ENCODE measurements at places on chromosomes 5 and 9.

DNA sequence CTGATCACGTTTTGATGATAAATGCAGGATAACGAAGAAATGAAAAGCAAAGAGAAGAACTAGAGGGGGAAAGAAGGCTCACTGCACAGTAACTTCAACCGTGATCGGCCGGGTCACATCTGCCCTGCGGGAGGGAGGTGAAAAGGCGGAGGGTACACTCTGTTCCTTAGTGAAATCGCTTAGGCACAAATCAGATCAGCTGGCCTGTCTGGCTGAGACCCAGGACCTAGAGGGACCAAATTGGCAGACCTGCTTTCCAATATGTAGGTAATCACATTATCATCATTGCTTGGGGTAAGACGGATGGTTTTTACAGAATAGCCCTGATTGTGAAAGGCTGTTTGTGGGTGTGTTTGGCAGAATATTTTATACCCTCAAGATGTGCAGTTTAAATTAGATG lies 82.2 kb downstream of the SLC28A3 start:
- DNase-seq, result no peak

- no peak for DNase-seq
These were observed 266.0 kb upstream of the PTGER4 start for GRCh38 chr5:40413743-40414142.

- DNase-seq, result no peak
These were observed 126.1 kb downstream of the GPBP1 start for GRCh38 chr5:57299986-57300385.

DNA sequence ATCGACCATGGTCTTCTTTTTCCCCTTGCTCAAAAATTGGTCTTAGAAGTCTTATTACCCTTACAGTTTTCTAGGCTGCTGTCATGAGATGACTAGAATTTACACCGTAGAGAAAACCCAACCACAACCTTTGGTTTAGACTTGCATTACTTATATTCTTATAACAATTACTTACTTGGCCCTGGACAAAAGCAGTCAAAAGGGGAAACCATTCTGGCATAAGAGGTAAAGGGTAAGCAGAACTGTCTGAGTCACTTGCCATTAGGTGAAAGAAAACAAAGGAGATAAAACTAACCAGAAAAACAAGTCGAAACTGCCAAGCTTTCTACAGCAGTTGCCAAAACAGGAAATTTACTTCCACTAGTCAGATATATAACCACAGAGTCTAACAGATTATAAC lies 17.9 kb downstream of the TMEM245 start:
- no peak for DNase-seq

DNA sequence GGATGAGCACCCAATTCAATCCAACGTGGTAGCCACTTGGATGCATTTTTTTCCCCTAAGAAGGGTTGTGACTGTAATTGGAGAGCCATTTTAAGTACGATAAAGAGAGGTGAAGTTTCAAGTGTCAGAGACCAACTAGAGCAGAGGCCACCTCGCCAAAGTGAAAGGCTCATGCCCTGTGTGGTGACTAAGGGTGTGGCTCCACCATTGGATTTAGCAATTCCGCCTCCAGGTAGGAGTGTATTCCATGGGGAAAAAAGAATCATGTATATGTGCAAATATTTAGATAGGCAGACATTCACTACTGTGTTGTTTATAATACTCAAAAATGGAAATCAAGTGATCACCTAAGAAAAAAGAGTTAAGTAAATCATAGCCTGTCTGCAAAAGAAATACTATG lies 53.1 kb upstream of the S1PR3 start:
- no peak for DNase-seq

DNA sequence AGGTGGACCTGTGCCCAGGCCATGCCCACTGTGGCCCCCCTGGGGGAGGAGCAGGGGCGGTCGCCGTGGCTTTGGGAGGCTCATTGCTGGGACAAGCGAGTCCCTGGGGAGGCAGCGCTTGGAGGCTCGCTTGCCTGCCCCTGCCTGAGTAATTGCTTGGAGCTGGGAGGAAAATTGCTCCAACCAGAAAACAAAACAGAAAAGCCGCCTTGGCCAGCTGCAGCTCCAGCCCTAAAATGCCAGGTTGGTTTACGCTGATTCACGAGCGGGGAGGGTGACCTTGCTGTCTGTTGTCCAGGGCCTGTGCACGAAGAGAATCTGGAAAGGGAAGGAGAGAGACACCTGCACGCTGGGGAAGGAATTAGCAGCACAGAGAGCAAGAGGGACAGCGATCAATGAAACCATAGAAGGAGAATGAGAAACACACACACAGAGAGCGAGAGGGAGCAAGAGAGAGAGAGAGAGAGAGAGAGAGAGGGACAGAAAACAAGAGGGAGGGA lies 25.3 kb downstream of the NTNG2 start:
- no peak for DNase-seq

DNA sequence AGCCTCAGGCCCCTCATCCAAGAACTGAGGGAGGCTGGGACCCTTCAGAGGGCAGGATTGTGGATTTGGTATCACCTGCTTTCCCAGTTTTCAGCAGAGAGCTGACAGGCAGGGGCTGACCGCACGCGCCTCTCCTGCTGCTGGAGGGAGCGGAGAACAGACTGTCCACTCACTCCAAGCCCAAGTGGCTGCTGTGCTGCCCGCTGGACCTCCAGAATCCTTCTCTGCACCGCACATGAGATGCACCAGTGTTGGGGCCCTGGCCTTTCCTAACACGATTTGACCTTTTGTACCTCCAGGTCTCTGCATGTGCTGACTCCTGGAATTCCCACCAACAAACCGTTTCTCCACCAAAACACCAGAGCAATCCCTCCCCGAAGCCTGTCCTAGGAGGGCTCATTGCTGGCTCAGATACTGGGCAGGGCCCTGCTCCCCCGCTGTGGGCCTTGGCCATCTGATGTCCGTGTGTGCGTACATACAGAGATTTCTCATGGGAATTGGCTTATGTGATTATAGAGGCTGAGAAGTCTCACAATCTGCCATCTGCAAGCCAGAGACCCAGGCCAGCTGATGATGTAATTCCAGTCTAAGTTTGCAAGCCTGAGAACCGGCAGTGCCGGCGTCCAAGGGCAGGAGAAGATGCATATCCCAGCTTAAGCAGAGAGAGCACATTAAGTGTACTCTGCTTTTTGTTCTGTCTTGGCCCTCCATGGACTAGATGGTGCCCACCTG lies 141.7 kb downstream of the GADD45G start:
- DNase-seq, result peak; percentile 83

- DNase-seq, result no peak
These were observed 1.4 kb downstream of the RAPGEF1 start for GRCh38 chr9:131738293-131739132.

DNA sequence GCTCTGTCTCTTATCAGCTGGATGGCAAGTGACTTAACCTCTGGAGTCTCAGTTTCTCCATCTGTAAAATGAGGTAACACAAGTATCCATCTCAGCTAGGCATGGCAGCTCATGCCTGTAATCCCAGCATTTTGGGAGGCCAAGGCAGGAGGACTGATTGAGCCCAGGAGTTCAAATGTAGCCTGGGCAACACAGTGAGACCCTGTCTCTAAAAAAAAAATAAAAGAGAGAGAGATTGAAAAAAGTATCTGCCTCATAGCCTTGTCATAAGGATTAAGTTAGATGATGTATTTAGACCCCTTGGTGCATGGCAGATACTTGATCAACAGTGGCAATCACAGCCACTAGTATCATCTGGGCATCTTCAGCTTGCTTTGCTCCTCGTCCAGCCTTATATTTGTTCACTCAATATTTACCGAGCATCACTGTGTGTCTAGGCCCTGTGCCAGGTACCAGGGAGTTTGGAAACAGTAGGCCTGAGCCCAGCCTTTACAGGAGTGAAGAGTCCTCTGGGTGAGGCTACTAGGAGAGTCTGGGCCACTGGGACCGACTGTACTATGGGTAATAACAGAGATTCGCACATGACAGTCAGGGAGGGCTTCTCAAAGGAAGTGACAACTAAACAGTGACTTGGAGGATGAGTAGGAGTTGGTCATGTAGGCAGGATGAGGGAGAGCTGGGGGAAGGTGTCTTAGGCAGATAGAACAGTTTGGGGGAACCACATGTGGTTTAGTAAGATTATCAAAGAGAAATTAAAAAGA lies 34.2 kb downstream of the CORO2A start:
- DNase-seq, result no peak

- no peak for DNase-seq
These were observed 11.0 kb downstream of the CFAP95 start for GRCh38 chr9:69831611-69832010.

GRCh38 chr5:79464695-79465332 lies 49.1 kb downstream of the HOMER1 start:
- DNase-seq, result no peak

- DNase-seq, result no peak
These were observed 38.9 kb downstream of the ADAMTS16 start for GRCh38 chr5:5179079-5179478.

GRCh38 chr9:131318231-131319085 lies 28.9 kb downstream of the PLPP7 start:
- DNase-seq, result peak; percentile 56

GRCh38 chr9:35766997-35767396 lies 12.9 kb upstream of the MSMP start:
- DNase-seq, result no peak

- DNase-seq, result no peak
These were observed 3.2 kb upstream of the SLC22A4 start for GRCh38 chr5:132291026-132291425.

- no peak for DNase-seq
These were observed 5.9 kb upstream of the EGR1 start for GRCh38 chr5:138459311-138459933.

DNA sequence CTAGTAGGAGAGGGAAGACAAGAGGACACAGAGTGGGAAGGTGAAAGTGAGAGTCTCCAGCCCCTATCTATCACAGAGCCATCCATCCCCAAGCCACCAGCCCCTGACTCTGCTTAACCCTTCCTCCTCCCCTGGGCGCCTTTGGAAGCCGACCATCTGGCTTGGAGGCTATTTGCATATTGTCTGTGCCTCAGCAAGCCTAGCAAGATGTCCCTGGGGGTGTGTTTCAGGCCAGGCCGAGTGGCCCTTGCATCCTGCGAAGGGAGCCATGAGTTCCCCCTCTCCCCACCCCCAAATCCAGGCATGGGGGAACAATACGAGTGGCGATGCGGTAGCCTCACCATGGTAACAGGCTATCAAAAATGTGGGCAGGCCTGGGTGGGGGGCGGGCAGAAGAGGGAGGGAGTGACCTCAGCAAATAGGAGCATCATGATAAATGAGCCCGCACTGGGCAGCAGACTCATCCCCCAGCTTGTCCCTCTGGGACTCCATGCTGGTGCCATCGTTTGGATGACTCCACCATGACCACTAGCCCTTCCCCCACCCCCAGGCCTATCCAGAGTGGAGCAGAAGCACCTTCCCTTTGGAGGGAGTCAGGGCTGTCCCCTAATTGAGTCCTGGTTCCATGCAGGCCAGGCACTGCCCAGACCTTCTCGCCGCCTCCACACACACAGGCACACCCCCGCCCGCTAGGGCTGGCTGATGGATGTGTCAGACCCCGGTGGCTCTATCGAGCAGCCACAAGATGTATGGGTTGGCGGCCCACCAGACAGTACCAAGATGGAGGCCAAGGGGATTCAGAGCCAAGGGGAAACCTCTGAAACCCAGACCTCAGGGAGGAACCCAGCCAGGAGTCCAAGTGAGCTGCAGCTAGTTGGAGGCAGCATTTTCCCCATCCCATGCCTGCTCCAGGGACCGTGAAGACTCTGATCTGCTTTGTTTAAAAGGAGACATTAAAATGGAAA lies 14.6 kb downstream of the URM1 start:
- no peak for DNase-seq

DNA sequence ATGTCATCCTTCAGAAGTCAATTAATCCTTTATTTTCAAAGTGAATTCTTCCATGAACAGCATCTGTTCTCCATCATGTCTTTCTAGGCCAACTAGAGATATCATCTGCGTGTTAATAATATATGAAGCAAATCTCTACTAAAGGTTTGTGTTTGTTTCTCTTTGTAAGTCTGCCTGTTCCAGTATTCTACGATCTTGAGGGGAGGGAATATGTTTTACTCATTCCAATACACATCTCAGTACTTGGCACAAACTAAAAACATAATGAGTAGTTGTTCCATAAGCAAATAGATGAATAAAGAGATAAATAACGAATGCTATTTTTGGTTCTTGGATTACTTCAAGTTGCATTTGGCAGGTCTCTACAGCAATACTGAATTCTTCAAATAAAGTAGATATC lies 470.7 kb upstream of the GRIN3A start:
- DNase-seq, result no peak

DNA sequence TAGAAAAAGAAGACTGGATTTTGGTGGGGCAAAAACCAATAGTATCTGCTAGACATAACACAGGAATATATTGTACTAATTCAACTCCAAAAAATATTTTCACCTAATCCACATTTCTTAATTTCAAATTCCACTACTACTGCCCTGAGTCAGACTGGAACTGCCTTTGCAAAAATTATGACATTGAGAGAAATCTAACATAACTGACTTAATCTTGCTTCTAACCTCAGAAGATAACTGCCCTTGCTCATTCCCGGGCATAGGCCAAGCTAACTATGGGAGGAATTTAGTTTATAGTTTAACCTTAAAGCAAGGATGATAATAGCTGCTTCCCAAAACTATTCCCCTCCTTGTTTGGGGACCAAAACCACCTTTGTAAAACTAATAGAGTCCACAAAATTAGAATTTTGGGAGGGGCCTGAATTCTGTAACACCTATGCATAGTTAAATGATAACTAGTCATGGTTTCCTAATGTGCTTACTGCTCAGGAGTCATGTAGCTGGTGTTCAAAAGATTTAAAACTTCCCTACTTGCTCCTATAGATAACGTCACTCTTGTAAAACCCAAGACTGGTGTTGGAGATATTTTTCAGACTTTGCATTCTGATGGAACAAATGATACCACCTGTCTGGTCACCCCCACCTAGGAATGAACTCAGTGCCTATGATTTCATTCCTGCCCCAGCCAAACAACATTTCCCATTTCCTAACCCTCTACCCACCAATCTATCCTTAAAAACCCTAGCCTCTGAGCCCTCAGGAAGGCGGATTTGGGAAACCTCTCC lies 14.1 kb upstream of the TXN start:
- no peak for DNase-seq

- DNase-seq, result no peak
These were observed 413.3 kb downstream of the MLLT3 start for GRCh38 chr9:20208961-20209371.

- peak; percentile 32 for DNase-seq
These were observed 310.7 kb downstream of the HCN1 start for GRCh38 chr5:45385321-45386058.

- DNase-seq, result no peak
These were observed 81.6 kb downstream of the PSD2 start for GRCh38 chr5:139877129-139877597.

DNA sequence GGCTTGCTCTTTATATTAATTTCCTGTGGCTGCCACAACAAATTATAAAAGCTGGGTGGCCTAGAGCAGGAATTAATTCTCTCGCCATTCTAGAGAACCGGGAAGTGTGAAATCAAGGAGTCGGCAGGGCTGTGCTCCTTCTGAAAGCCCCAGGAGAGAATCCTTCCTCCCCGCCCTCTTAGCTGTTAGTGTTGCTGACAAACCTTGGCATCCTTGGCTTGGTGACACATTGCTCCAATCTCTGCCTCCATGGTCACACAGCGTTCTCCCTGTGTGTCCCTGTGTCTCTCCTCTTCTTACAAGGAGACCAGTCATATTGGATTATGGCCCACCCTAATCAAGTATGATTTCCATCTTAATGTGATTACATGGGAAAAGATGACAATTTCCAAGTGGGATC lies 55.9 kb upstream of the NEURL1B start:
- DNase-seq, result no peak
